ENCODE measurements at places on chromosomes 7 and 10.

GRCh38 chr7:80699721-80700256 is 61.3 kb downstream of the CD36 start:
- no peak for DNase-seq

DNA sequence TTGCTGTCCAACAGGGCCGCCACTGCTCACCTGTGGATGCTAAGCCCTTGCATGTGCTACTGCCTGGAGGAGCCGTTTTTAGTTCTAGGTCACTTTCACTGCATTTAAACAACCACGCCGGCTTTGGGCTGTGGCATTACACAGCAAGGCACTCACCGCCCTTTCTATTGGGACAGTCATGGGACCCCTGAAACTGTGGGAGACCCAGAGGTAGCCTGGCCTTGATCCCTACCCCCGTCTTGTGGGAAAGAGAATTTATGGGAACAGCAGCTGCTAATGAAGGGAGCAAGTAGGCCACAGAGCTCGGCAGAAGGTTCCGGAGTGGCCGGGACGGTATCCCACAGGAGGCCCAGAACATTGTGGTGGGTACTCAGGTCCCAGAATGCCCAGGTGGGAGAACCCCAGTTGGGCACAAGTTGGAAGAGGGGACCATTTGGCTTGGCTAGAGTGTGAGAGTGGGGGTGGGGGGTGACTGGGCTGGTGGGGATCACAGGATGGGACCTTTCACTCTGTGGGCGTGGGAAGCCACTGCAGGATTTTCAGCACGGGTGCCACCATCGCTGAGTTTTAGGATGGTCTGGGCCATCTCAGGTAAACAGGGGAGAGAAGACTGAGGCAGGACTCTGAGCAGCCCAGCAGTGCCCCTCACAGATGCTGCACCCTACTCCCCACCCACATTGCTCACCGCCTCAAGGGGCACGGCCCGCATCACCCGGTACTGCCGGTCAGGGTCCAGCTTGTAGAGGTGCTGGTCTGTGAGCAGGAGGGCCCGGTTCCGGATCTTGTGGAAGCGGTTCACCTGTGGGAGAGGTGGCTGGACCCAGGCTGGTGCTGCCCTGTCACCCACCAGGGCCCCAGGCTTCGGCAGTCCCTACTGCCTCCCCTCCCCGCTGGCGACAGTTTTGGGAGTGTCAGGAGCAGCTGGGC is 15.2 kb downstream of the MYO1G start:
- DNase-seq = no peak

DNA sequence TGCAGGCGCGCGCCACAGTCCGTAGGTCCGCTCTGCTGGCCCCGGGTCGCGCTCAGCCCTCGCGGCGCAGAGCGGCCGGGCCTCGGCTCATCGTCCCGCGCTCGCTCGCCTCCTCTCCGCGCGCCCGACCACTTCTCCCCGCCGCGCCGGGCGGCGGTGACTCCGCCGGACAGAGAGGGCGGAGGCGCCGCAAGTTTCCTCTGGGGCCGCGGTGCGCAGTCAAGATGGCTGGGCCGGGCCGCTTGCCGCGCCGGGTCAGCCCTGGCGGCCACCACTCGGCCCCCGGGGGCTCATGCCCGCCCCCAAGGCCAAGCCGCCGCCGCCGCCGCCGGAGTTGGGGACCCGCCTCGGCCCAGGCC is 441 bp downstream of the FZD8 start:
- DNase-seq = peak; percentile 49

DNA sequence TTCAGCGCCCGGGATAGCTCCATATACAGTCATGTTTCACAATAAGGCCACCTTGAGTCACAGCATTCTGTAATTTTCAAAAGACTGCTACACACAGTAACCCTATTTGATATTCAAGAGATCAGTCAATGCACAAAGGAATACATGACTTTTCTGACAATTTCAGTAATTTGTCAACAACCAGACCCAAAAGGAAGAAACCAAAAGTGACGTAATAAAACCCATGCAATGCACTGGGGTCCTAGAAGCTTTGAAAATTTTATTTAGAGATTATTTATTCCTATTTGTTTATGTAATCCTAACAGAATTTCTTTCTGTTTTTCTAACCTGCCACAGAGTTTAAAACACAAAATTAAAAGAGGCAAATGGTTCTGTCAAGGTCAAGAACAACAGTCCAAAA is 421.2 kb downstream of the DPP6 start:
- no peak for DNase-seq
